Neural progenitor cell (in vitro differentiated cells): ENCODE measurements at places on chromosomes 11 and 22. TPM values are rescaled to one million over a fixed set of nuclear protein-coding genes. Genes with fewer than 3 reads are reported as not detected.

The MAPK8IP1 gene
- 3.7 and 11.0 TPM in 2 replicates for total RNA-seq

The POU2AF1 gene
- not detected in 2 replicates for total RNA-seq

The POTEH gene
- total RNA-seq = not detected in 2 replicates

The TCN1 gene
- total RNA-seq = not detected in 2 replicates
